ENCODE measurements at places on chromosomes 6 and 20.

DNA sequence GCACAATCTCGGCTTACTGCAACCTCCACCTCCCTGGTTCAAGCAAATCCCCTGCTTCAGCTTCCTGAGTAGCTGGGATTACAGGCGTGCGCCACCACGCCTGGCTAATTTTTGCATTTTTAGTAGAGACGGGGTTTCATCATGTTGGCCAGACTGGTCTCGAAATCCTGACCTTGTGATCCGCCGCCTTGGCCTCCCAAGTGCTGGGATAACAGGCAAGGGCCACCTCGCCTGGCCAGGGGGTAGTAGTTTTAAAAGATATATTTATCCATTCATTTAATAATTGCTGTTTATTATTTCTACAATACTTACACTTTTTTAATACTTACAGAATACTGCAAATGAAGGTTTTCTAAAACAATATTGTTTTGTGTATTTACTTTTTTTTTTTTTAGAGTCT, 15.5 kb upstream of the DDX27 start:
- no peak for DNase-seq

- DNase-seq = no peak
These were observed 50.5 kb downstream of the CBFA2T2 start for GRCh38 chr20:33540427-33540826.

DNA sequence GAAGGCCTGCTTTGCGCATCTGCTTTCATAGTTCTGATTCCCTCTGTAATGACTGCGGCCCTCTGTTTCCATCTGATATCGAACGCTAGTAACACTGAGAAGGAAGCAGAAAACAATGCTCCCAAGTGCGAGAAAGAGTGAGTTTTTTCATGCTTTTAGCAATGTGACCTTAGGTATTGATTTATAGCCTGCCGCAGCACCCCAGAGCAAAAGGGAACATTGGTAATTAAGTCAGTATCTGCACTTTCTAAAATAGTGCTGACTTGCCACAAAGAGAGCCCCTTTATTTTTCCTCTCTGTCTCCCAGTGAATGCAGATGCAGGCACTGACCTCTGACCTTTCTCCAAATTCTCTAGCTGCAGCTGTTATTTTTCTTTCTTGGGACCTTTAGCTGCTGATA, 129.8 kb downstream of the HDGFL1 start:
- DNase-seq = no peak

DNA sequence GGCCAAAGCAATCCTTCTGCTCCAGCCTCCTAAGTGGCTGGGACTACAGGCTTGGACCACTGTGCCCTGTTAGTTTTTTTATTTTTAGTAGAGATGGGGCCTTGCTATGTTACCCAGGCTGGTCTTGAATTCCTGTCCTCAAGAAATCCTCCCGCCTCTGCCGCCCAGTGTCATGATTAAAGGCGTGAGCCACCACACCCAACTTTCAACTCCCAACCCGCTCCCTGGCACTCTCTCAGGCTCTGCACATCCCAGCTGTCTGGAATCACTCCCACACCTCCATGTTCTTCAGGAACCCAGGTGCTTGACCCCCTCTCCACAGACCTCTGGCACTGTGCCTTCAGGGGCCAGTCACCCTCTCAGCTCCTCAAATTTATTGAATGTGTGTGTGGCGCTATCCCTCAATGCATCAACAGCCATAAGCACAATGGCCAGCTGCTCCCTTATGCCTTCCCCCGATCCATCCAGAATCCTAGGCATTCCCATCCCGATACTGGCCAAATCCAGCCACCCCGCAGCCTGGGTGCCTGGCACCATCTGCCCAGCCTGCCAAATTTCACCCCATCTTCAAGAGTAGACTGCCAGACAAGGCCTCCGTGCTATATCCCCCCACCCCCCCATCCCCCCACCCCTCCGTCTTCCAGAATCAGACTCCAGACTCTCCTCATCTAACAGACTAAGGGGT, 647 bp upstream of the POU5F1 start:
- DNase-seq = no peak

DNA sequence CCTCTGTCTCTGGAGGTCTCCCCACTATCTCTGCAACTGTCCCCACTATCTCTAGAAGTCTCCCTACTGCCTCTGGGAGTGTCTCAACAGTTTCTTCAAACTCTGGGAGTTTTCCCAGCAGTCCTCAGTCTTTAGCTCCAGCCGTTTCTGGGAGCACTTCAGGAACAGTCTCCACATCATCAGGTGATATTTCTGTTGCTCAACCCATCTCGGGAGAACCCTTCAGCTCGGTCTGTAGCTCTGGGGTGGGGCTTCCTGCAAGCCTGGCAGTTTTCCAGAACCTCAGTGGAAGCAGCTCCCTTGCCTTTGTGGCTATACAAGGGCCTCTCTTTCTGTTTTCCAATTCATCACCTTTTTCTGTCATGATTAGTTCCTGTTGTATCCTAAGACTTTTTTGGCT, 3.0 kb upstream of the SFTA2 start:
- no peak for DNase-seq

DNA sequence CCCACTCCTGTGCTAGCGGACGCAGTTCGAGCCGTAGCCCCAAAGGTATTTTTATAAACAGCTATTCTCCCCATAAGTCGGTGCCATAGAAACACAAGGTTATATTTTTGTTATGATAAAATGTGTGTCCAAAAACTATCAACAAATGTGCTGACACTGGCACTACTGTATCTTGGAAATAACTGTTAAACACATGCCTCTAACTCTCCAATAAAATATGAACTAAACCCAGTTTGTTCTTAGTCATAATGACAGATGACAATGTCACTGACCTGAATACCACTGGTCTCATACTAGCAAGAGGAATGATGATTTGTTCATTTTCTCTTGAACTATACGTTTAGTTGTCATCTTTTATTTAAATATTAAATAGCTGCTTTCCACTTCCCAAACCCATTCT, 51.4 kb upstream of the NUP153 start:
- no peak for DNase-seq

DNA sequence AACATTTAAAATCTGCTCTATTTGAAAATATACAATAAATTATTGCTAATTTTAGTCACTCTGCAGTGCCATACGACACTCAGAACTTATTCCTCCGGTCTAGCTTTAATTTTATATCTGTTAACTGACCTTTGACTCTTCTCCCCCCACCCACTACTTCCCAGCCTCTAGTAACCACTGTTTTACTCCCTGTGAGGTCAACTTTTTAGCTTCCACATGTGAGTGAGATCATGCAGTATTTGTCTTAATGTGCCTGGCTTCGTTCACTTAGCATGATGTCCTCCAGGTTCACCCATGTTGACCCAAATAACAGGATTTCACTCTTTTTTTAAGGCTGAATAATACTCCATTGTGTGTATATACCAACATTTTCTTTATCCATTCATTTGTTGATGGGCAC, 80.8 kb downstream of the RPP40 start:
- DNase-seq = no peak

- DNase-seq = no peak
These were observed 7.9 kb downstream of the AGPAT4 start for GRCh38 chr6:161265975-161266374.

DNA sequence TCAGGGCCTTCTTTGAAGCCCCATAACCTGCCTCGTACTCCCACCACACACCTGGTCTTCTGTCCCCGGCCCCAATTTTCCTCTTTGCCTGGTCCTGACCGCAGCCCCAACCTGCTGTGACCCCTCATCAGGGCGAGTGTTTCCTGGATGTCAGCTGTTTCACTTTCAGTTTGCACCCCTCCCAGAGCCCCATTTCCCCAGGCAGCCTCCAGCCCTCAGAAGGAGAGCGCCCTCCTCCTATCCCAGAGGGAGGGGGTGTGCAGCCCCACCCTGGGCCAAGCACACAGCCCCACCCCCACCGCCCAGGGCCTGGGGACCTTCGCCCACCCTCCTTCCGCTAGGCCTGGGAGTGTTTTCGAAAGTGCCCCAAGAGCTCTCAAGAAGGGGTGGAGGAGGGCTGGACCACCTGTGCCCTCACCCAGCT, 1.5 kb downstream of the BAK1 start:
- DNase-seq = no peak

DNA sequence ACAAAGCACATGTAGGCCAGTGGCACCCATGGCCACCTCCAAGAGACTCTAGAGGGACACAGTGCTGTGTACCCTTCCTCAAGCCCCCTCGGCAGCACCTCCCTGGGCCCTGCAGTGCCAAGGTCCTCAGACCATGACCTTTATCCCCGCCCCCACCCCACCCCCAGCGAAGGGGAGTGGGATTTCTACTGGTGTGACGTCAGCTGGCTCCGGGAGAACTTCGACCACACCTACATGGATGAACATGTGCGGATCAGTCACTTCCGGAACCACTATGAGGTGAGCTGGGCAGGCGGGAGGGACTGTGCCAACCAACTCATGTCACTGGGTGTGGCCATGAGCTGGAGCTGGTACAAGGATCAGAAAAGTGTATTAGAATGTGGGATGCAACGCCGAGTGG, 38.0 kb downstream of the TTLL9 start:
- DNase-seq = no peak
